ENCODE measurements at places on chromosomes 5 and 9.
A peak's percentile ranks its signal among the peaks of the same experiment; 100 is the strongest.

GRCh38 chr9:17402309-17402708 lies 176.6 kb upstream of the SH3GL2 start:
- peak; percentile 81 for DNase-seq

DNA sequence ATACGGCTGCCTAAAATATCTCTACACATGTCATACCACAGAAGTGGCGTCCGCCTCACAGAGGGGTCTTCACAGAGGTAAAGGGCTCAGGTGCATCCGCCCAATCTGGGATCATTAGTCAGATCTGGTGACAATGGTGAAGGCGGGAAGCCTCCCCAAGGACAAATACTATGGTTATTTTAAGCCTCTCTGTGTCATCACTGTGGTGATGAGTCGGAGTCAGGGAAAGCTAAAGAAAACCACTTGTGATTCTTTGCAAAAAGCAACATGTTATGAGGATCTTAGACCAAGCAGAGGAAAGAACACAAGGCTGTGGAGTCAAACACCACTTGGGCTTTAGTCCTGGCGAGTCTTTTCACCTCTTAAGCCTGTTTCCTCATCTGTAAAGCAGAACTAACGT lies 190.4 kb downstream of the DRD1 start:
- DNase-seq, result no peak

GRCh38 chr9:135355521-135356011 lies 124.0 kb upstream of the PPP1R26 start:
- DNase-seq, result no peak

GRCh38 chr5:54347221-54347865 lies 37.0 kb upstream of the ARL15 start:
- peak; percentile 30 for DNase-seq

DNA sequence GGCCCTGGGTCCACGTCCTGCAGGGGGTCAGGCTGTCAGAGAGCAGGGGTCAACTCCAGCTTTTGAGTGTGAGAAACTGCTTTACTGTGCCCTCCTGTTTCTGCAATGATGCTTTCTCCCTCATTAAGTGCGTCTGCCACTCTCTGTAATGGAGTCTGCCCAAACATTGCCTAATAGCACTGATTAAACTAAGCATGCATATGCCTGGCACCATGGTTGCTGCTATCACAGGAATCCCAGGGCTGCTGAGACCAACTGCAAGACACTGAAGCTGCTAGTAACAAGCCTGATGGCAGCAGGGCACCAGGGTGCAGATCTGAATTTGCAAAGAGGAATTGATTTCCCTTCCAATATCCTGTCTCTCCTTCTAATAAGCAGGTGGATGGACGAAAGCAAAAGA lies 125.3 kb downstream of the SLC24A2 start:
- DNase-seq, result no peak

DNA sequence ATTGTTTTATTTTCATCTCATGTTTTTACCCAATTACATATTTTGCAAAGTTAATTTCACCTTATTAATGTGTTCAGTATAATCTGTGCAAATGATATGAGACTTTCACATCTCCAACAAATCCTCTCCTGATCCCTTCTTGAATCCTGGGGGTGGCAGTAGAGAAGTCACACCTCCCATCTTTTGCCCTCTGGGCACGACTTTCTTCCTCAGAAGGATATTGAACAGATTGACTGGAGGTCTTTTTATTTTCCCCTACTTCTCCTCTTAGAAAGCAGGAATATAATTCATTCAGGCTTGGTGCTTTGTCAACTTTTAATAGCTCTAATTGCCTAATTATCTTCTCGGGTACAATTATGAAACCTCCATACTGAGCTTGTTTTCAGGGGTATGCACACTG lies 1037.1 kb upstream of the NUDT12 start:
- no peak for DNase-seq

DNA sequence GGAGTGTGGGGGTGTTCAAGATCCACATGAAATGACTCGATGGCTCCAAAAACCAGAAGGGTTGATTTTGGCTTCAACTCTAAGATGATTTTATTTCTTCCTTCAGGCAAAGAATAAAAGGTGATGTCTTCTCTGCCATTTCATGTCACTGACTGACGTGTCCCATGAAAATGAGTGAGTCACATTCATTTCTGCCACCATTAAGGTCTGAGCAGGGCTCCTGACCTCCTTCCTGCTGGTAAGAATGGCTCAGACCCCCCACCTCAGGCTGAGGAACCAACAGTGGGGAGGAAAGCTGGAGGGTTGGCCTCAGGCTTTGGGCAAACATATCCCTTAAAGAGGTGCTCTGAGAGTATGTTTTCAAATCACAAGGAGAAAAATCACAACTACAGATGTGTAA lies 53.9 kb upstream of the ZNF354A start:
- DNase-seq, result no peak

DNA sequence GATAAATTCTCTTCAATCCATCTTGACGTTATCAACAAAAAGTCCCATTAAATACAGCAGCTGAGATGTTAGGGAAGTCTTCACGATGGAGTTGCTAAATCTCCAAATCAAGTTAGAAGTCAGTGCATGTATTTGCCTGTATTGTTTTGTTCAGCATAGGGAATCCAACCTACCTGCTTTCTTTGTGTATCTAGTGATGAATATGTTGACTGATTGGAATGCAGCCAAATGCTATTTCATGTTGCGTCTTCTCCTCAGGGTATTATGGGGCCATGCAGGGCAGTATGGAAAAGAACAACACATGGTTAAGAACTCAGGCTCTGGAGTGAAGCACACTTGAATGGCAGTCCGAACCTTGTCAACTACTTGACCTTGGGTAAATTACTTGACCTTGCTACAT lies 529.5 kb upstream of the ZNF462 start:
- DNase-seq, result no peak

DNA sequence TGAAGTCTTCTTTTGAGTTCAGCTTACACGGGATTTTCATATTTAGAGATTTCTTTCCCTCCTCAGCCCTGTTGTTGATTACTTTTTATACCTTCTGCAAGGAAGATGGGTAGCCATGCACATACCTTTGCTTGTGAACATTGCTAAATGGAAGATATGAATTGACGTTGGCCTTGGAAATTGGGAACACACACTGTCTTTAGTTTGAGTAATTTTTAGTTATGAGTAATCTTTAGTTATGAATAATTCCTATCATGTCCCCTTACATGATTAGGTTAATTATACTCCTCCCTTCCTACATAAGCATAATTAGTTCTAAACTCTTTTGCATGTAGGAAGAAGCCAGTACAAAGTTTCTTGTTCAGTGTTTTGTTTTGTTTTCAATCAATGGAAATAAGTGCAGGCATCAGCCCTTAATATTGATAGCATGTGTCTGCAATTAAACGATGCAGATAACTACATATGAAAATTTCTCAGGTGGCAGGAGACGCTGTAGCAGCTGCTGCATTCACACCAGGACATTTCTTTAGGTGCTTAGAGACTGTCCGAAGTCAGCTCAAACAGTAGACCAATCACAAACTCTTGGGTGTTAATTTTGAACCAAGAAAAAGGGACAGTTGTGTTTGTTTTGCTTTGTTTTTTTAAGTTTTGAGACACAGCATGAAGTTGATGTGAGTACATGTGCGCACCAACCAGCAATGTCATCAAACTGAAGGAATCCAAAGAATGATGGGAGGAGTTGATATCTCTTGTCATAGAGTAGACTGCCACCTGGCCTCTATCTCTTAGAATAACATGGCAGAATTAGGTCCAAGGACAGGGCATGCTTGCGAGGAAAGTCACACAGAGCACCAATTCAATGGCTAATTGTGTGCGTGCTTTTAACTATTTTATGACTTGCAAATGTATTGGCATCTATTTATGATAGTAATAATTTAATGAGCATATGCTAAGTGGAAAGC lies 51.4 kb downstream of the SMARCA2 start:
- DNase-seq, result peak; percentile 0

- no peak for DNase-seq
Measured at GRCh38 chr5:73198833-73199592, 26.0 kb downstream of the TMEM174 start.

DNA sequence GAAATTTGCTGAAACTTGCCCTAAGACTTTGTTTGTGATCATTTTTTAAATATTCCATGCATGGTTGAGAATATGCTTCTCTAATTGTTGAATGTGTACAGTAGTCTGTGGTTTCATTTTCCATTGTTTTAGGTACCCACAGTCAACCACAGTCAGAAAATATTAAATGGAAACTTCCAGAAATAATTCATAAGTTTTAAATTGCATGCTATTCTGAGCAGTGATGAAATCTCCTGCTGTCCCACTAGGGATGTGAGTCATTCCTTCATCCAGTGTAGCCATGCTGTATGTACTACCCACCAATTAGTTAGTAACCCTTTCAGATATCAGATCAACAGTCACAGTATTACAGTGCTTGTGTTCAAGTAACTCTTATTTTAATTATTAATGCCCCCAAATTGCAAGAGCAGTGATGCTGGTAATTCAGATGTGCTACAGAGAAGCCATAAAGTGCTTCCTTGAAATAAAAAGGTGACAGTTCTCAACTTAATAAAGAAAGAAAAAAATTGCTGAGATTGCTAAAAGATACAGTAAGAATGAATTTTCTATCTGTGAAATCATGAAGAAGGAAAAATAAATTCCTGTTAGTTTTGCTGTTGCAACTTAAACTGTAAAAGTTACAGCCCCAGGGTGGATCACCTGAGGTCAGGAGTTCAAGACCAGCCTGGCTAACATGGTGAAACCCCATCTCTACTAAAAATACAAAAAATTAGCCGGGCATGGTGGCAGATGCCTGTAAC lies 79.9 kb upstream of the FBXL17 start:
- DNase-seq, result peak; percentile 14

DNA sequence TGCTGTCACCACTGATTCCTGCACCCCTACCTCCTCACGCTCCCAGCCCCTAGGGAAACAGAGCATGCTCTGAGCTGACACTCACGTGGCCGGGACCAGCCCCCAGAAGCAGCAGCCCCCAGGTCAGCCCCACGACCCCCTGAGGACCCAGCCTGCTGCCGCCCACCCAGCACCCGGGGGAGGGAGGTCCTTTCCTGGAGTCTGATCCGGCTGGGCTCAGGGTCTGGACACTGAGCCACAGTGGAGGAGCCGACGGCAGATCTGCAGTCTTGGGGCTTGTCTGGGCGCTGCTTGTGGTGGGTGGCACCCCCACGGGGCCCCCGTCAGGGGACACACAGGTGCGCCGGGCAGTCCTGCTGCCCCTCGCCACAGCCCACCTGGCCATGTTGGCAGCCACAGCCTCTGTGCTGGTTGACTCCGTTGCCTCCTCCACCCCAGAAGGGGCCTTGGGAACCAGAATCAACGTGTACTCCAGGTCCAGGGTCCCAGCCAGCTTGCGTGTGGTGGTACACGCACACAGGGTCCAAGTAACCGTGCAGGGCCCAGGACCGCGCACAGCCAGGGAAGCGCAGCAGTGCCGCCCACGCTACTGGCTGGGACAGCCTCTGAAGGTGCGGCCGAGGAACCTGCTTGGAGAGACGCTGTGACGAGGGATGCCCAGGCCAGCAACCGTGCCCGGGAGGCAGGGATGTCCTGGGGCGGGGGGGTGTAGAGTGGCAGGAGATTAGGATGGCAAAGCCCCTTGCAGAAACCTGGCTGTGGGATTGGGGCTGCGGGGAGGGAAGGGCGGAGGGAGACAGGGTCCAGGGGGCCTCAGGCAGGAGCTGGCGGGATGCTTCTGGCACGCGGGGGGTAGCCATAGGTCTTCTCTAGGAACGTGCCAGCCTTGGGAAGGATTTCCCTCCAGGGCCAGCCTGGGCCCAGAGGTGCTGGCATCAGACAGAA lies 3.5 kb downstream of the DNLZ start:
- no peak for DNase-seq

DNA sequence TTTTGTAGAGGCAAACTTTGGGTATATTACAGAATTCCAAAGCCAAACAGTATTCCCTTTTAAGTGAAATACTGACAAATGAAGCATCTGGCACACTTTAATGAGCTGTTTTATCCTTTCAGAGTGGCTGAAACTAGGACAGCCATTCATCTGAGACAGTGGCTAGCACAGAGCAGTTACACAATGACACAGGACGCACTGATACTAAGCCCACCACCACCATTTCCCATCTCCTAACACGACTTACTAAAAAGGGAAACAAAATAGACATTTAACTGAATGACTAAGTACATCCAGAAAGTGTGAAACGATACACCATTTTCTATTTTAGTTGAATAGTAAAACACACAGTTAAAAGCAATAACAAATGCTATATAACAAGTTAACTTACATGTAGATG lies 120.4 kb upstream of the RETREG1 start:
- no peak for DNase-seq

DNA sequence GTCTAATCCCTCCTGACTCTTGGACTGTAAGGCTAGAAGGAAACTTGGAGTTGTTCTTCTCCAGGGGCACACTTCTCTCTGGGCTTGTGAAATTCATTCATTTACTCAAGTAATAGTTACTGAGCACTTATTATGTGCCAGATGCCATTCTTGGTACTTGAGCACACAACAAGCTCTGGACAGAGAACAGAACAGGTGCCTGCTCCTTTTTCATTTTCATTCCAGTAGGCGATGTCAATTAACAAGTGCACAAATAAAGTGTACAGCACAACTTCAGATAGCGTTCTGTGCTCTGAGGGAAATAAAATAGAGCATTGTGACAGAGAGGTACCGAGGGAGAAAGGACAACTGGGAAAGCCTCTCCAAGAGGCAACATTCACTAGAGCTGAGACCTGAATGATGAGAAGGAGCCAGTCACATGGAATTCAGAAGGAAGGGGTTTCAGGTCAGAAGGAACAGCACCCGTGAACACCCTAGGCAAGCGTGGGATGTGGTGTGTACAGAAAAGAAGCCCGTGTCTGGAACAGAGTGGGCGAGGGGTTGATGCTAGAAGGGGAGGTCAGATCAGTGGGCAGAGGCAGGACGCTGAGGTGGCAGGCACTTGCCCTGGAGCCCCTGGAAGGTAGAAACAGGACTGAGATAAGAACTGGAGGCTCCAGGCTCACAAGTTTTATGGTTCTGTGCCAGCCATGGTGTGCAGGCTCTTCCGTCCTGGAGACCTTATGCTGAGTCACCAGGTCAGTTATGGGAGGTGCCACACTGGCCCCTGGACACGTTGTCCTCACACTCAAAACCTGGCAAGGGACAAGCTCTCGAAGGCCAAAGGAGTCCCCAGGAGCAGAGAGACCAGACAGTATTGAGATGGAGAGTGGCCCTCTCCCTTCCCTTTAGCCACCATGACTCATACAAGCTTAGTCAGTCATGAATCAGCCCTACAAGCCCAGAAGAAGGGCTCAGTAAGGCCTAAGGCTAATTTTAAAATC lies 7.2 kb upstream of the ABLIM3 start:
- DNase-seq, result peak; percentile 32

DNA sequence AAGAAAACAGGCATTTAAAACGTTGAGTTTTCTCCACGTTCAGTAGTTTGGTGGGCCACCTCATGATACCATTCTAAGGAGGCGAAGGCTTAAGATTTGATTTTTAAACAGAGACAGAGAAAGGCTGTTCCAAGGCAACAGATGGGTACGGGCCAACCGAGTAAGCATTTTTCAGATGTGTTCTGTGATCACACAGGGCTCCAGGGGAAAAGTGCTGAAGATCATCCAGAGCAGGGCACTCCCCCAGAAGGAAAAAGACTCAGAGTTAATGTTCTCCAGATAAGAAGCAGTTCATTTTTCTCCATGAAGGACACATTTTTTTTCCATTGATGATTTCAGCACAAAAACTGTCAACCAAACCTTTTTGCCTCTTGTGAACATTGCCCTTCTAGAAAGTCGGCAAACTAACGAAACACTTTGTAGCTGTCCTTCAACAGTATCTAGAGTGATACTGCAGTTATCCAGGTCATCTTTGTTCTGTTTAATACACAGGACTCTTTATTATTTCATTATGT lies 138.7 kb downstream of the ALDH1A1 start:
- no peak for DNase-seq

Data from OCI-M1 (cell line).